ENCODE measurements at places on chromosomes 2 and 18. TPM values are rescaled to one million over a fixed set of nuclear protein-coding genes. Genes with fewer than 3 reads are reported as not detected.

Gene THSD7B
- not detected for total RNA-seq

Gene PPM1B
- total RNA-seq: 91.8 TPM

Gene FOXI3
- not detected for total RNA-seq

GRCh38 chr2:11749646-11750349 lies 3.4 kb downstream of the LPIN1 start:
- DNase-seq: no peak

DNA sequence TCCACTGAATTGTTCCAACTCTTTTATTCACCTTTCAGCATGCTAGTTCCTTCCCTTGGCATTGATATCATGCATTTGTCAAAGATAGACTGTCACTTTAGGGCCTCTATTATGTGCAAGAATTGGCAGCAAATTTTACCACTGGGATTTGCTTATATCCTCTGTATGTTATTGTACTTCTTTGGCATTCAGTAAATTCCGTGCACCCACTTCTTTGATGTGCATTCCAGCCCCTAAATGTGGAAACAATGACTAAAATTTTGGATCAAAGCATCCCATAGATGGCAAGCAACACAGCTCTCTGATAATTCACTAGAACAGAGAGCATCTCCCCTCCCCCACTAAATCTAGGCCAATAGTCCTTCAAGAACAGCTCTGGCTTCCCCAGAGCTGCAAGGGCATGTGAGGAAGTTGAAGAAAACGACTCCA lies 399.0 kb upstream of the HNRNPA3 start:
- no peak for DNase-seq

DNA sequence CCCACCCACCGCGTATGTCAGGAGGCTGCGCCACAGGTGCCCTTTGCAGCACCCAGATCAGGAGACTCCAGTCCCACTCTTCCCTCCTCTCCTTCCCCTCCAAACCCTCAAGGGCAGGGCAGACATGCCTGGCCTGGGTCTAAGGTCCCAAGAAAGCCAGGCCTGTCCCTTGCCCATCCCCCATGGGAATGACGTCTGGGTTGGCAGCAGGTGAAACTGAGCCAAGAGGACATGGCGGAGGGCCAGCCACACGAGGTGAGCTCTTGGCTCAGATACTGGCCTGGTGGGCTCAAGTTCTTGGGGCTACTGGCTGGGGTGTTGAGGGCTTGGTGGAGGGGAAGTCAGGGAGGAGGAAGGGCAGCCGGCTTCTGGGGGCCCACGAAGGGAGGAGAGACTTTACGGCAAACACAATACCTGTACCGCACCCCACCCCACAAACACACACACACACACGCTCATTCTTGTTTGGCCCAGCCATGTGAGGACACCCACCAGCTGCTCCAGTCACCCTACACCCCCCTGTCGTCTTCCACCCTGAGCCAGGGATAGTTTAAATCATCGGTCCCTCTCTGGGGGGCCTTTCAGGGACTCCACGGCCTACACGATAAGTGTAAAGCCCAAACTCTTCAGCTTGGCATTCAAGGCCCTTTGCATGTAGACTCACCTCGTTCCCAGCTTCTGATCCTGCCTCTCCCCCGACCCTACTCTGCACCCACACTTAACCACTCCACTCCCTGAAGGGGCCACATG lies 24.1 kb upstream of the TNS1 start:
- no peak for DNase-seq

DNA sequence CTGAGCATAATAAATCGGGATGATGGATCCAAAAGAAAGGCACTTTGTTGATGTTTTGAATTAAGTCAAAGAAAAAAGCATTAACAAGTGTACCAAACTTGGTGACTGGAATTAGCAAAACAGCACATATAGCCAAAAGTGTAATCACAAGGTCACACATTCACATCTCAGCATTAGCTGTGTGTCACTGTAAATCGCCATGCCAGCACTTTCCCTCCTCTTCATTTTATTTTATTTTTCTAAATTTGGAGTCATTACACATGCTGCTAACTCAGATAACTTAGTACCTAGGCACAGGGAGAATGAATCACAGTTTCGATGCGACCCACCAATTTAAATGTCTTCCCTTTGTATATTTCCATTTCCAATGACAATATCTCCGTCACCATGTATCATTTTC lies 111.4 kb downstream of the CACNB4 start:
- DNase-seq: no peak
